ENCODE measurements at places on chromosomes 16 and 17. TPM values are rescaled to one million over a fixed set of nuclear protein-coding genes. Genes with fewer than 3 reads are reported as not detected.

GRCh38 chr16:62752854-62753253 lies 716.6 kb upstream of the CDH8 start:
- no peak for DNase-seq

- no peak for DNase-seq
These were observed 109.1 kb downstream of the MSI2 start for GRCh38 chr17:57365420-57365819.

Gene NOXO1
- not detected for total RNA-seq

GRCh38 chr16:75380870-75381269 lies 52.4 kb downstream of the CFDP1 start:
- DNase-seq: no peak

GRCh38 chr17:10628756-10629155 lies 28.4 kb downstream of the MYH3 start:
- no peak for DNase-seq

Gene SBK1
- 0.38 TPM for total RNA-seq

GRCh38 chr16:87135246-87136030 lies 181.8 kb downstream of the C16orf95 start:
- no peak for DNase-seq

Gene TMEM92
- total RNA-seq: 0.93 TPM

DNA sequence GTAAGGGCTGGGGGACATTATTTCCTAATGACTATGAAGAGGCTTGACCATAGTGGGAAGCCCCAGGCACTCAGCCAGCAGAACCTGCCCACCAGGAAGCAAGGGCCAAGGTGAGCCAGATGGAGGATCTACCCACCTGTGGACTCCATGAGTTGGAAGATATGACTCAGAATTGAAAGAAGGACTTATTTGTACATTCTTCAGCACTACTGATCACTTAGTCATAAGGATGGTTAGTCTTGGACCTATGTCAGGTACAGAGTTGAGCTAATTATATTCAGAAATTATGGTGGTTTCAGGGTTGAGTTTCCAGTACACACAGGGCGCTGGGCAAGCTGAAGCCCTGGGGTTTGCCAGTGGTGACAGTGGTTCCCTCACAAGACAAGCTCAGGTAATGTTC lies 24.0 kb upstream of the GRIN2A start:
- no peak for DNase-seq

- no peak for DNase-seq
These were observed 3.1 kb downstream of the ALOX12 start for GRCh38 chr17:6998855-6999508.

Measured in omental fat pad (tissue), 4 donors.